Left kidney (tissue), 8 donors: ENCODE measurements at places on chromosomes 5 and 9. TPM values are rescaled to one million over a fixed set of nuclear protein-coding genes. Genes with fewer than 3 reads are reported as not detected.

- DNase-seq: no peak
These were observed 48.2 kb upstream of the SARDH start for GRCh38 chr9:133786371-133786753.

DNA sequence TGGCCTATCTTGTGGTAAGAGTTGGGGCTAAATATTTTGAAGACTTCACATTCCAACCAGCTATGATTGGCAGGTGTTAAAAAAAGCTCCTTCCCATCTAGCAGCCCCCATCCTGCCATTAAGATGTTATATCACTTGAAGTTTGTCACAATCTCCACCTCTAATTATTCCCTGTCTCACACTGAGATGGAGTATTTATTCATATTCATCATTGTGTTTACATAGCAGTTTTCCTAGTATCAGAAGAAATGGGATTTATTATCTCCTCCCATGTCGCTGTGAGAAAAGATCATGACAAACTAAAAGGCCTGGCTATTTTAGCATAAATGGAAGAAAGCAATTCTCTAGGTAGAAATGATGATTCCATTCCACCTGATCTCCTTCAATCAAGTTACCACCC, 653.6 kb downstream of the GABRG2 start:
- DNase-seq: no peak

GRCh38 chr5:38157024-38157423, 101.3 kb upstream of the EGFLAM start:
- no peak for DNase-seq

GRCh38 chr9:124664143-124664542, 107.0 kb downstream of the NR6A1 start:
- no peak for DNase-seq

DNA sequence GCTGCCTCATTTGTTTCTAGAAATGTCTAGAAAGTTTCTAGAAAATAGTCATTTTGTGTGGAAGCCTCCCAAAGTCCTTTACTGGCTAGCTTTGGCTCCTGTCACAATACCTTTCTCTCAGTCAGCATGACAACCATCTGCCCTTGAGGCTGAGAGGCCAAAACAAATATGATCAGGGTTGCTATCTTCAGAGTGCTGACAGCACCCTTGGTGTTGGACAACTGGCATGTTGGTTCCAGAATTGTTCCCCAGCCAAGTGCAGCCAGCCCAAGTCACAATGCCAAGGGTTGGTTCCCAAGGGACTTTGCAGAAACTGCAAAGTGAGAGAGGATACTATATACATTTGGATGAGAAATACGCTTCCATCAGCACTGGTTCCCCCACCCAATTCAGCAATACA, 140.9 kb upstream of the GAS1 start:
- DNase-seq: no peak

Gene CDC20B
- polyA plus RNA-seq: 0.62 TPM
